ENCODE measurements at places on chromosomes 16 and 17.
A peak's percentile ranks its signal among the peaks of the same experiment; 100 is the strongest.

GRCh38 chr16:66372078-66372897 is 5.8 kb downstream of the CDH5 start:
- no peak for DNase-seq

DNA sequence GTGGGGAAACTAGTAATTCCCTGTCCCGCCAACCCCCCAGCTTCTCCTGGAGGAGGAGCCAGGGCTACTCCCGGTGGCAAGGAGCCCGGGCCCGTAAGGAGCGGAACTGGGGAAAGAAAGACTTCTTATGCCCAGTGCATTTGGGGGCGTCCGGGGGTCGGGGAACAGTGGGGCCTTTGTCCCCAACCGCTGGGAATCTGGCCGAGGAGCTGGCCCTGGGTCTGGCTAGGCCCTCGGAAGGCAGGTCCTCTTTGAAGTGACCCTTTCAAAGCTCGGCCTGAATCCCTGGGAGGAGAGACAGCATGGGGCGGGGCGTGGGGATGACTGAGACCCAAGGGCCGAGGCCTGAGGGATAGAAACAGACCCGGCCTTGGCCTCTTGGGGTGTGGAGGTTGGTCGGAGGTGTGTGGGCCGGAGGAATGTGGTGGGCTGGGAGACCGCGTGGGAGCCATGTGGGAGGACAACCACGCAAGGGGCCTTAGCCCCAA is 6.0 kb downstream of the ARHGAP23 start:
- DNase-seq: no peak

DNA sequence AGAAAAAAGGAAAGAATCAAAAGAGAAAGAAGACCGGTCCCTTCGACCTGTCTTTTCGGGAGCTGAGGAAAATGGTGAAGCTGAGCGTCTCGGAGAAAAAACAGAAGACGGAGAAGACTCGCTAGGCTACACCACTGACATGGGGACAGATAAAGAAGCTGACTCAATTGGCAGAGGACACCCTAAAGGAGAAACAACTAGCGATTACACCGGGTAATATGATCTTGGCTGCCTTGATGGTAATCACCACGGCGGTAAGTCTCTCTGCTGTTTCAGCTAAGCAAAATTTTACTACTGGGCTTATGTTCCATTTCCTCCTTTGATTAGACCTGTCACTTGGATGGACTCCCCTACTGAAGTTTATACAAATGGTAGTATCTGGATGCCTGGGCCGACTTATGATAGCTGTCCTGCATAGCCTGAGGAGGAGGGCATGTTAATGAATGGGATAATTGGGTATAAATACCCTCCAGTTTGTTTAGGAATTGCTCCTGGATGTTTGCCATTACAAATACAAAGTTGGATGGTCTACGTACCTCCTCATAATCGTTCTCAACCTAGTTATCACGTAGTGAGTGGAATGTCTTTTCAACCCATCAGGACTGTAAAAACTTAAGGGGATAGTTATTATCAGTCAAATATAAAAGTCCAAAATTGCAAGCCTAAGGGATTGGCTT is 24.1 kb downstream of the ALOX15B start:
- DNase-seq: no peak

DNA sequence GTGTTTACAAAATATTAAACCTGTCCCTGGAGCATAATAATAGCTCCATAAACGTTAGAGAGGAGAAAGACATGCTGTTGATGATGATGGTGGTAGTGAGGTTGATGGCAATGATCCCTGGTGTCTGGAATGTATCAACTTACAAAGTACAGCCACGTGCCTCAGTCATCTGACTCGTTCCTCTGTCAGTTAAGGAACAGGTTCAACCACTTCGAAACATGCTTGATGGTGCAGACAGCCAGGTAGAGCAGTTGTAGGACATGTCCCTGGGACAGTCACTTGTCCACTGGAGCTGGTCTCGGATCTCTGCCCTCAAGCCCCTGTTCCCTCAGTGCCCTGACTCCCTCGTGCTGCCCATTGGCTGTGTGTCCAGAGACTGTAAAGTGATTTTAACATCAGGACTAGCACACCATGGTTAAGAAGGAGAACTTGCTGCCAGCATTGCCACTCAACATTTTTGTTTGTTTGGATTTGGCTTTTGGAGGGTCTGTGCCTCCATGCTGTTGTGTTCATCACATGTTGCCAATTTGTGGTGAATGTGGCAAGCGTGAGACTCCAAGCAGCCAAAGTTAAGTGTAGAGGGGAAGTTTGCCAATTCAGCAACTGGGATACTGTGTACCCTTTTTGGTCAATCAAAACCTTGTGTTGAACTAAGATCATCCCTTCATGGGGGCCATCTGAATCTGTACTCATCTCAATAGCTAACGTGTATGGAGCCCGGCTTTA is 16.3 kb upstream of the SALL1 start:
- no peak for DNase-seq

GRCh38 chr16:56319376-56319775 is 106.0 kb downstream of the AMFR start:
- no peak for DNase-seq

GRCh38 chr16:84735849-84736586 is 36.2 kb downstream of the USP10 start:
- peak; percentile 40 for DNase-seq

DNA sequence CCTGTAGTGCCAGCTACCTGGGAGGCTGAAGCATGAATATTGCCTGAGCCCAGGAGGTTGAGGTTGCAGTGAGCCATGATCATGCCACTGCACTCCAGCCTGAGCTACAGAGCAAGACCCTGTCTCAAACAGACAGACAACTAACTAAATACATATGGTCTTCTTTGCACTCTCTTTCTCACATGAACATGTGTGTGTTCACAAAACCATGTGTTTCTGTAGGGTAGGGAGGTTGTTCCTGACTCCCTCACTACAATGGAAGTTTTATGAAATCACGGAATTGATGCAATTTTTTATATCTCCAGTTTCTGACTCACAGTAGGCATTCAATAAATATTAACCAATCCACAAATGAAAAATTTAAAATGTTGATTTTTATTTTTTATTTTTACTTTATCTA is 48.5 kb downstream of the ABHD15 start:
- DNase-seq: no peak

- DNase-seq: no peak
Observed at GRCh38 chr17:34673516-34673915, 94.1 kb downstream of the TMEM132E start.

DNA sequence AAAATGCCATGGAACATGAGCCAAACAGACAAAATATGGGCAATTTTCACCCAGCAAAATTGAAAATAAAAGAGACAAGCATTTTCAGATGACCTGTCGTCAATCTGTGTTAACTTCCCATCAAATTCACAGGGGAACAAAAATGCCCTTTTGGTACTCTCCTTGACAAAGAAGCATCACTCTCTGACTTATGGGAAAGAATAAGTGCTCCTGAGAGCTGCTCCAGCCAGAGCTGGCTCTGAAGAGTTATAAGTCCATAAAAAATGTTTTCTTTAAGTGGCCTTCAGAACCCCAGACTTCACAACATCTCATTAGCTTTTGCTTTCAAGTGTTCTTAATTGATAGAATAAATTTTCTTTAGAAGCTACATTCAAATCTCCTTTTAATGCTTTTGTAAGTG is 721.4 kb upstream of the GOT2 start:
- no peak for DNase-seq

DNA sequence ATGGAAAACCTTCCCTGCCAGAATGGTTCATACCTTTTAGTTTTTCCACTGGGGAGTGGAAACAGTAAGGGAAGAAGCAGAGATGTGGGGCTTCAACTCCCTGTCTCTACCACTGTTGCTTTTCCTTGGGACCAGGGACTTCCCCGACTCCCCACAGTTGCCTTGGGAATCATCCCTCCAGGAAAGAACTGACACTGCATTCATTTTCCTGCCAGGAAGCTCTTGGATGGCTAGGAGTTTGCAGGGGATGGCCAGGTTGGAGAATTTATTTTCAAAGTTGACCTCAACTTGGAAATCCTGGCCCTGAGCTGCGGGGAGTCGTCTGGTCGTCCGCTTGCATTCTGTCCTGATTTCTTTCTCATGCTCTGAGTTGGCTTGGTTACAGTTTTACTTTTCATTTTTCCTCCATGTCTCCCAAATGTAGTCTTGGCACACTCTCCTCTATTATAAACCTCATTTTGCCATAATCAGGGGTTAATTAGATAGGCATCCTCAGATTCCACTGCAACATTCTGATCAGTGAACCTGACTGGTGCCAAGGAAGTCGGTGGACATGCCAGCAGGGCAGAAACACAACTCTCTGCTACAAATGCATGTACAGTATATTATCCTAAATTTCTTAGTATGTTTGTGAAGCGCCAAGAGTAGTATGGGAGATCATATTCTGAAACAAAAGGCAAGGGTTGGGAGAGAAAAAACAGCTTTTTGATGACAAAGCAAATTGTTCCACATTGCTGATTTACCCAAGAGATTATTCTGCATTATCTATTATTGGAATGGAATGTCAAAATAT is 220.5 kb upstream of the XYLT1 start:
- DNase-seq: no peak

DNA sequence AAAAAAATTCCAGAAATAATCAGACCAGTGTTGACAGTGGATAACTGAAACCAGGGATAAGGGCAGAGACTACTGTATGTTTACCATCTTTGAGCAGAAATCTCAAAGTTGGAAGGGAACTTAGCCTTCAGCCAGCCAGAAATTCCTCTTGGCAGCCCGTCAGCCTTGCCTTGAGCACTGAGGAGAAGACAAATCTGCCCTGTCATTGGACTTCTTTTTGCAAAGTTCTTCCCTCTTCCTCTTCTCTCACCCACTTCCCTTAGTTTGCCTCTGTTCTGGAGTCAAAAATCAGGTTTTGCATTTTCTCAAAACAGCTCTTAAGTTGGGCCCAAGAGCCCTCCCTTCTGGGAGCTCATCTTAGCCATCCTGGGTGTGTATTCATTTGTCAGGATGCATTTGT is 6.2 kb downstream of the TUFM start:
- DNase-seq: no peak

GRCh38 chr17:29004081-29004692 is 1.6 kb downstream of the SEZ6 start:
- no peak for DNase-seq

- peak; percentile 72 for DNase-seq
Observed at GRCh38 chr16:17590711-17591654, 120.2 kb upstream of the XYLT1 start.

GRCh38 chr17:40815381-40815780 is 7.0 kb downstream of the KRT10 start:
- DNase-seq: no peak

- DNase-seq: no peak
Observed at GRCh38 chr16:30896261-30896888, at the start of gene CTF1. Gene CTF1, plus strand, starts transcription at chr16:30896614. Its CDS starts 30 bp downstream, at chr16:30896644.

DNA sequence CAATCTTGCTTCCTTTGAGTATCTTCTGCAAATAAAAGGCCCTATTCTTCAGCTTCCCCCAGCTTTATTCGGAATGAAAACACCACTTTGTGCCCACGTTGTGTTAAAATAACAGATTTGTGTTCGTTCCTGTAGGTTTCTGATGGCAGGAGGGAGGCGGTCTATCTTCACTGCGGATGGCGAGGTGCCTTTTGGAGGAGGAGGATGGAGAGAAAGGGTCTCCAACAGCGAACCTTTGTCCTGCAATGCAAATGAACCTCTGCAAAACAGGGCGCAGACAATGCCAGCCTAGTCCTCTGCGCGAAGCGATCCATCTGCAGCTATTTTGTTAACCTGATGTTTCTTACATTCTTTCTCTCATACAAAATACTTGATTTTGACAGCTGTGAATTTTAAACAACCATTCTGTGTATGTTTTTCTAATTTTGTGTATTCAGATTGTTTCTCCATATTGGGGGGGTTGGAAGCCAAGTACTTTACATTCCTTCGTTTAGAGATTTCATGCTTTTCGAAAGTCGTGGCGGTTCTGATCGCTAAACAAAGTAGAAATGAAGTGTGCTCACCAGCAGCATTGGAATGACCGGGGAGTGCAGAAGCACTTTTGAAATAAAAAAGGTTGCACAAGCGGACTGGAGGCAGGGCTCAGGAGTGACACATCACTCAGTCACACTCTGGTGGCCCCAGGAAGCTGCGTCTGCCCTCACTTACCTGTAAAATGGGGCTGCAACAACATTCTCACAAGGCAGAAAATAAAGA is 279.0 kb upstream of the IRX5 start:
- DNase-seq: no peak

- DNase-seq: no peak
Observed at GRCh38 chr17:65170839-65171238, 33.7 kb downstream of the RGS9 start.

GRCh38 chr17:27569257-27569722 is 61.7 kb upstream of the LGALS9 start:
- peak; percentile 75 for DNase-seq

GRCh38 chr17:77385750-77386501 is 245.2 kb downstream of the SEC14L1 start:
- peak; percentile 17 for DNase-seq

DNA sequence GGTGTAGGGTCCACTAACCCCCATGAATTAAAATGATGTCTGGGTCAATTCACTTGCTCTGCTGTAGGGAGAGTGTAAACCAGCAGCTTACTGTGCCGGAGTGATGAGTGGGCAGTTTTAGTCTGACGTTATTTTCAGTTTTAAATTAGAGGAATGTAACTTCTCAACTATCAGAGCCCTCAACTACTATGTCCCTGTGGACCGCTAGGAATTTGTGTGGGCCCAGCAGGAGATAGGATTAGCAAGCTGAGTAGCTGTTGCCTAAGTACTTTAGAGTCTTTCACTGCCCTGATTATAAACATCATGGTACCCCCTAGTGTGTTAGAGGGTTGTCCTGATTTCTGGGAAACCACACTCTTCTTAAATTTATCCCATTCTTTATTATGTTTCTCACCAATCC is 11.4 kb downstream of the MARVELD3 start:
- no peak for DNase-seq

Data from activated CD4-positive, alpha-beta T cell treated with anti-CD3 and anti-CD28 coated beads, Interleukin-2, Interleukin-6, amounts not matched to agents 100 ng/mL and 50 ng/mL, durations not matched to agents 16 hours and 8 hours (primary cell).